ENCODE measurements at places on chromosomes 3 and 15.

DNA sequence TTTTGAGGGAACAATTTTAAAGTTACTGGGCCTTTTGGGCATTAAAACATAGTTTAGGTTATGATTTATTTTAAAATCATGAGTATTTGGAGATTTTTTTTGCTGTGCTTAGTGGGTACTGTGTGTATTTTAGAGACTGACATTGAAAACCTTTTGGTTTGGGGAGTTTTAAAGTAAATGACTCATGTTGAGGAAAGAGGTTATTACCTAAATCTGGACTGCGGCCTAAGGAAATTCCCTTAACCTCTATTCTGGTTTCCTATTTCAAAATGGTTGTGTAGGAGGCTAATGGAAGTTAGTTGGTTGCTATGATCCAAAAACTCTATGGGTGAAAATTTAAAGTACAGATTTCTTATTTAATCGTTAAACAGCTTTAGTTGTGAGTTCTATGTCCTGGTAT lies 57.3 kb upstream of the DPH6 start:
- DNase-seq: no peak

DNA sequence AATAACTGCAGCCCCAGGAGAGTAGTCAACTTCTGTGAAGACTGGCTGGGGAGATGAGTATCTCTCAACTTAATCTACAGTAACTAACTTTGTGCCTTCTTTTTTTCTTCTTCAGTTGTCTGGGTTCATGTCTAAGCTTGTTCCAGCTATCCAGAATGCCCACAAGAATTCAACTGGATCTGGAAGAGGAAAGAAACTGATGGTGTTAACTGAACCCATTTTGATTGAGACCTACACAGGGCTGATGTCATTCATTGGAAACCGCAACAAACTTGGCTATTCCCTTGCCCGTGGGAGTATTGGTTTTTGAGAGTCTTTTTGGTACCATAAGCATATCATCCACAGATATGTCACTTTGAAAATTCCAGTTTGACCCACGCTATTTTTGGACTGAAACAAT lies 148.7 kb downstream of the TPRG1 start:
- no peak for DNase-seq

DNA sequence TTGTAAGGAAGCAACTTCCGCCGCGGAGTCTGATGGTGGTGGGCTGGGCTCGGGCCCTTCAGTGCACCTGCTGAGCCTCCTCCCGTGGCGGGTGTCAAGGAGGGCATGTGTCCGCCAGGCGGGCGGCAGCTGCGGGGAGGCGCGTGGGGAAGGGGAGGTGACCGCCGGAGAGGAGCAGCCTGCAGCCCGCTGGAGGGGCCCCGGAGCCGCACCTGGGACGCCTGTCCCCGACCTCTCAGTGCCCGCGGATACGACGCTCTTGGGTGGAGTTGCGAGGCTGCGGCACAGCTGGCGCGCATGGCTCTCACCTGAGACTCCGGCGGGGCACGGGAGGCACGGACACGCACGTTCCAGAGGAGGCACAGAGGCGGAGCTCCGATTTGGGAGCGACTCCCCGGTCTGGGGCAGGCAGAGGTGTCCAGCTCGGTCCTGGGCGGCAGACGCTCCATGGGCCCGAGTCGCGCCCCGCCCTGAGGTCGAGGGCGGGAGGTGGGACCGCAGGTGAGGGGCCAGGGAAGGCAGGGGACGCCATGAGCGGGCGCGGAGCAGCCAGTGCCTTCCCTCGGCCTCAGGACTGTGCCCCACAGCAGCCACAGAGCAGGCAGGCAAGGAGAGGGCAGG lies 50.2 kb upstream of the PRR20G start:
- no peak for DNase-seq

GRCh38 chr3:54447427-54447826 lies 325.1 kb downstream of the CACNA2D3 start:
- no peak for DNase-seq

DNA sequence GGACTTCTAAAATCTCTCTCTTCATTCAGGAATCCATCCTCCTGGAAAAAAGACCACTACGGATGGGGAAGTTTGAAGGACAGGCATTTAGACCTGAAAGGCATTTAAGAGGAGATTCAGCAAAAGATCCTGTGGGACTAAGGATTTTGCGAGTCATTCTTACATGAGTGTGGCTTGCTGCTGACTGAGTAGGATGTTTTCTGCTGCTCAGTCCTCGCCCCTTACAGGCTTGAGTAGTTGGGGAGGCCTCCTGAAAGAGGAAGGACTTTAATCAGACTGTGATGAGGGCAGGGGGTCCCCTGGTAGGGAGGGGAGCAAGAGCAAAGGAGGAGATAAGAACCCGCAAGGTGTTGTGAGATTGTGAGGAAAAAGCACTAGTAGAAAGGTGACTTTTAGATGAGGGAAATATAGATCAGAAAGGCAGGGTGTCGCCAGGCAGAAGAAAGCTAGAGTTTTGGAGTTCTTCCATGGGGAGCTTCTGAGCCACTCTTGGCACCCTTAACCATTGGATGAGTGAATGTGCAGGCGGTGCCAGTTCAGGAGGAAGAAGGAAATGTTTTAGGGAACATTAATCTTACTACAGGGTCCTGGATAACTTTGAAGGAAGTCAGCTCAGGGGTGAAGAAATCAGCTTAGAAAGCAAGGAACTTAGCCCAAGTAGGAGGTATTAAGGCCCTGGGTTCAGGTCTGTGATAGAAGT lies 171.1 kb downstream of the RORA start:
- no peak for DNase-seq

- DNase-seq: no peak
Measured at GRCh38 chr3:194857469-194858113, 171.9 kb downstream of the FAM43A start.

Data from GDM1 (cell line).